ENCODE measurements at places on chromosomes 6 and 20. TPM values are rescaled to one million over a fixed set of nuclear protein-coding genes. Genes with fewer than 3 reads are reported as not detected.

The STMND1 gene
- not detected for total RNA-seq

The AGPAT1 gene
- 22.2 TPM for total RNA-seq

The RNF39 gene
- total RNA-seq: under 0.01 TPM

The ISM1 gene
- total RNA-seq: under 0.01 TPM

The C6orf132 gene
- 0.63 TPM for total RNA-seq

The SLC22A16 gene
- not detected for total RNA-seq

The MEI4 gene
- not detected for total RNA-seq
